Smooth muscle cell of bladder (primary cell): ENCODE measurements at places on chromosomes 11 and 22. TPM values are rescaled to one million over a fixed set of nuclear protein-coding genes. Genes with fewer than 3 reads are reported as not detected.

Gene PRG3
- total RNA-seq = not detected in 2 replicates

Gene SNX32
- 0.65 and 1.3 TPM in 2 replicates for total RNA-seq

Gene OR8D1
- not detected in 2 replicates for total RNA-seq

Gene LRRN4CL
- 10.6 and 11.7 TPM in 2 replicates for total RNA-seq

Gene KRTAP5-11
- not detected in 2 replicates for total RNA-seq

Gene ZBTB16
- total RNA-seq = 0.09 and 0.71 TPM in 2 replicates

Gene GRAMD1B
- total RNA-seq = 0.71 and 0.83 TPM in 2 replicates

Gene CDCA5
- 0.85 and 1.2 TPM in 2 replicates for total RNA-seq

Gene MYBPC3
- total RNA-seq = not detected in 2 replicates

Gene RASGRP2
- total RNA-seq = 0.18 and 0.71 TPM in 2 replicates

Gene MMP10
- total RNA-seq = 1.2 and 6.1 TPM in 2 replicates

Gene MB
- not detected in 2 replicates for total RNA-seq

Gene SNX15
- 4.8 and 6.9 TPM in 2 replicates for total RNA-seq

Gene SGSM1
- 0.09 and 0.14 TPM in 2 replicates for total RNA-seq
